ENCODE measurements at places on chromosomes 3 and 15. TPM values are rescaled to one million over a fixed set of nuclear protein-coding genes. Genes with fewer than 3 reads are reported as not detected.
A peak's percentile ranks its signal among the peaks of the same experiment; 100 is the strongest.

SHC4 gene
- 21.2 TPM for total RNA-seq

ROPN1 gene
- total RNA-seq, result not detected

NRG4 gene
- not detected for total RNA-seq

CTSH gene
- 40.5 TPM for total RNA-seq

GOLGA8R gene
- total RNA-seq, result 1.5 TPM

H1-8 gene
- total RNA-seq, result not detected

SLC27A2 gene
- 75.4 TPM for total RNA-seq

STAB1 gene
- 0.07 TPM for total RNA-seq

USP50 gene
- total RNA-seq, result 0.42 TPM

CIB1 gene
- total RNA-seq, result 149 TPM

LDHAL6B gene
- total RNA-seq, result not detected

PATL2 gene
- total RNA-seq, result 13.5 TPM

GPR149 gene
- not detected for total RNA-seq

SYNPR gene
- total RNA-seq, result not detected

LRCH3 gene
- 56.4 TPM for total RNA-seq

GP9 gene
- not detected for total RNA-seq

ZNF621 gene
- 18.6 TPM for total RNA-seq

DNA sequence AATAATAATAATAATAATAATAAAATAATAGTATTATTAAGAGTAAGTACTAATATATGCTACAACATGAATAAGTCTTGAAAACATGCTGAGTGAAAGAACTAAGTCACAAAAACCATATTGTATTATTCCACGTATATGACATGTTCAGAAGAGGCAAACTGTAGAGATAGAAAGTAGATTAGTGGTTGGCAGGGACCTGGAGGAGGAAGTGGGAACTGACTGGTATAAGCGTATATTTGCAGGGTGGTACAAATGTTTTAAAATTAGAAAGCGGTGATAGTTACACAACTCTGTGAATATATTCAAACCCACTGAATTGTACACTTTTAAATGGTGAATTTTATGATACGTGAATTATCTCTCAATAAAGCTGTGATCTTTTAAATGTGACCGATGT lies 32.8 kb downstream of the LRRK1 start:
- DNase-seq, result no peak

- DNase-seq, result no peak
Measured at GRCh38 chr15:67953299-67953698, 100.8 kb upstream of the PIAS1 start.

DNA sequence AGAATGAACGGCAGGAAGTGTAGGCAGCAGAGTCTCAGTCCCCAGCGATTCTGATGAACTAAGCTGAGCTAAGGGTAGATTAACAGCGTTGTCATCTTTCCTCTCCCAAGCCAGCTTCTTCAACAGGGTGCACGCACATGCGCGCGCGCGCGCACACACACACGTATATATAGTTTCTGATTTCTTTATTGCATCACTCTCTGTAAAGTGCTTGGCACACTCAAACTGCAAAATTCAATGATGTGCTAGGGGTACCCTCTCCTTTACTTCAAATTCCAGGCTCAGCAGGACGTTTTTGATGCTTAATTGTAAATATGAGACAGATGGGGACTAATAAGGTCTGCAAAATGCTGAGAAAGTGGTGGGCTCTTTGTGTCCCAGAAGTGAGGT lies 26.1 kb upstream of the VPS8 start:
- DNase-seq, result no peak

GRCh38 chr3:15797642-15798303 lies at the start of gene ANKRD28:
Gene ANKRD28, minus strand, starts transcription at chr3:15797979. Its CDS starts 1,458 bp downstream, at chr3:15796521.
- DNase-seq, result peak; percentile 80

DNA sequence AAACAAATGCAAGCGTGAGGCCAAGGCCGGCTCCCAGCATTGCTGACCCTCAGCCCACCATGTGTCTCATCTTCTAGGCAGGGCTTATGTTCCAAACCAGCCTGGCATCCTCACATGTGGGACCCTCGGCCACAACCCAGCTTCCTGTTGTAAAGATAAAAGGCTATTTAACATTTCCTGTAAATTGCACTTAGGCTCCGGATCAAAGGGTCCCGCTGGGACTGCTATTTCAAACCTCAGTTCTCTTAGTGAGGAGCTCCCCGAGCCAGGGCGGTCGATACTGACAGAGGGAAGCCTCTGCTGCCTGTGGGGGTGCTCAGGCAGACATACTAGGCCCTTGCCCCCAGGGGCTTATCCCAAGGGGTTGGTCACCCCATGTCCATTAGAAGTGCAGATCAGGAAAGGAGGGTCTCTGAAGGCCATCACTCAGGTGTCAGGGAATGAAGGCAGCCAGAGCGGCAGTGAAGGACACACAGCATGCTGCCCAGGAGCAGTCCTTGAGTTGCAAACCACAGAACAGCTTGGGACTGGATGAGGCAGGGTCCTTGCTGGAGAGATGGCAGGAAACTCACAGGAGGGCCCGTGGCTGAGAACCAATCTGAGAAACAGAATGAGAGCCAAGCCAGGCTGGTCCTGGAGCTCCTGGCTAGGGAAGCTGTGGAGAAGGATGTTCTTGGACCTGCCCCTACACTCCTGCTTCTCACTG lies 239.9 kb downstream of the TLE3 start:
- DNase-seq, result peak; percentile 58

GRCh38 chr3:174776636-174777035 lies 82.5 kb upstream of the NAALADL2 start:
- DNase-seq, result no peak

- DNase-seq, result no peak
Measured at GRCh38 chr3:126345231-126345630, 12.0 kb downstream of the KLF15 start.

- DNase-seq, result no peak
Measured at GRCh38 chr15:41836073-41836472, 2.6 kb upstream of the PLA2G4B start.

DNA sequence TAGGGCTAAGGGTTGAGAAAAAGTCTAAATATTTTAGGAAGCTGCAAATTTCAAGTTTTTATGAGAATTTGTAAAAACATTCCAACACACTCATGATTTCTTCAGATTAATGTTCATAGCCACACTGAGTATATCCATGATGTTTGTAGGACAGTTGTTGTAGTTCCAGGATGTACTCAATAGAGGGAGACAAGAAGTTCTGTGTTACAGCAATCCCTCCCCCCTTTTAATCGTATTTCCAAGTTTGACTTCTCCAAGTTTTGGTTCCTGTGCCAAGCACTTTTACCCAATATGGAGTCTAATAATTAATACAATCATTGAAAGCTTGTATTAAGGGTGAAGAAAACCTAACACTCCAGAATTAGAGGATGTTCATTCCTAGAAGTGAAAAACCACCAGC lies 143.4 kb downstream of the FEZF2 start:
- DNase-seq, result no peak

- no peak for DNase-seq
Measured at GRCh38 chr15:100841426-100841825, 38.2 kb upstream of the ALDH1A3 start.

DNA sequence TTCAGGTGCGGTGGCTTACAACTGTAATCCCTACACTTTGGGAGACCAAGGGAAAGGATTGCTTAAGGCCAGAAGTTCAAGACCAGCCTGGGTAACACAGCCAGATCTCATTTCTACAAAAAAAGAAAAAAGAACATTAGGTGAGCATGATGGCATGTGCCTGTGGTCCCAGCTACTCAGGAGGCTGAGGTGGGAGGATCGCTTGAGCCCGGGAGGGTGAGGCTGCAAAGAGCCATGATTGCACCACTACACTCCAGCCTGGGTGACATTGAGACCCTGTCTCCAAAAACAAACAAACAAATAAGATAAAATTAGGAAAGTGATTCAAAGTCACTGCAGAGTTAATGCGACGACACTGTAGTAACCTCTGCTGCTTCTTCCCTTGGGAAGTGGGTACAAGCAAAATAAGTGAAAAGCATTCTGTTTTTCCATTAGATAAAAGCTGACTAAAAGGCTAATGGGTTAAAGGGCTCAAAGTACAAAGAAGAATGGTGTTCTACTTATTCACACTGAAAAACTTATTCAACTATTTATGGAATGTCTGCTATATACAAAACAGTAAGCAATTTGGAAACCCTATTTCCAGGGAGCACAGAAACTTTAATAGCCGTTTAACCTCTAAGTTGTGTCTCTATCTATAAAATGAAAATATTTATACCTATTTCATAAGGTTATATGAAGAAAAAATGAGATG lies 8.0 kb upstream of the RPS27L start:
- no peak for DNase-seq

GRCh38 chr3:48270306-48270705 lies 29.4 kb downstream of the ZNF589 start:
- DNase-seq, result no peak

DNA sequence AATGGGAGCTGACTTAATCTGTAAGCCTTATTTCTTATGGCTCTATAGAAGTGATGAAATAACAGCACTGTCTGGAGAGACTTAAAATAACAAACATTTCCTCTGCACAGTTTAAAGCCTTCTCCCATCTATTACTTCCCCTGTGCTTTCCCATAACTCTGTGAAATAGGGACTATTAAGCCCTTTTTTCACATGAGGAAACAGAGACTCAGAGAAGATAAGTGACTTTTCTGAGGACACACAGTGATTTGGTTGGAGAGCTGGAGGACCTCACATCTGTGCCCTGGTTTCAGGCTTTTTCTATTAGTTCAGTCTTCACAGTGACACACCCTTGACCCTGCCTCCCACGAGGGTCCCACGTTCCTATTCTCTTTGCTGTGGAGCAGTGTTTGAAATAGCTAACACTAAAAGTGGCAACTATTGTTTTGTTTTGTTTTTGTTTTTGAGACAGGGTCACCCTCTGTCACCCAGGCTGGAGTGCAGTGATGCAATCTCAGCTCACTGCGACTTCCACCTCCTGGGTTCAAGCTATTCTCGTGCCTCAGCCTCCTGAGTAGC lies 82.9 kb downstream of the ST6GAL1 start:
- DNase-seq, result no peak

DNA sequence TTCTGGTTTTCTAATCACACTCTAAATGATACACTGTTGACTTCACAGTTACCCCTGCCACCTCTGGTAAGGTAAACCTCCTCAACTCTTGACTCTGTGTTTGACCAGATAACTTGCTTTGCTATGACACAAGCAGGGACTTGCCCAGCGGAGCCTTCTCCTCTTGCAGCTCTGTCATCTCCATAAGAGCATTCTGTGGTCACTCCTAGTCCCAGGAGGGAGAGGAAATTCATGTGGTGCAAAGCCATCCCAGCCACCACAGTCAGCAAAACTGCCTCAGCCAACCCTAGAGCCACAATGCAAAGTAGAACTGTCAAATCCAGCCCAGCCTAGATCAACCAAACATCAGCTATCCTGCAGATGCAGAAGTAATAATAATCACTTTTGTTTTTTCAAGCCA lies 144.7 kb upstream of the GADL1 start:
- peak; percentile 37 for DNase-seq

- no peak for DNase-seq
Measured at GRCh38 chr3:12147049-12147780, 11.5 kb downstream of the TIMP4 start.

- no peak for DNase-seq
Measured at GRCh38 chr15:71788646-71789579, 21.4 kb upstream of the NR2E3 start.

GRCh38 chr3:44070841-44071546 lies 170.7 kb upstream of the TOPAZ1 start:
- no peak for DNase-seq

- no peak for DNase-seq
Measured at GRCh38 chr3:178112134-178112533, 424.1 kb upstream of the KCNMB2 start.

Data from activated CD4-positive, alpha-beta T cell treated with anti-CD3 and anti-CD28 coated beads, Interleukin-2, amount 10 ng/mL, durations not matched to agents 24 days and 14 days (primary cell).